ENCODE measurements at places on chromosomes 13 and 19.

DNA sequence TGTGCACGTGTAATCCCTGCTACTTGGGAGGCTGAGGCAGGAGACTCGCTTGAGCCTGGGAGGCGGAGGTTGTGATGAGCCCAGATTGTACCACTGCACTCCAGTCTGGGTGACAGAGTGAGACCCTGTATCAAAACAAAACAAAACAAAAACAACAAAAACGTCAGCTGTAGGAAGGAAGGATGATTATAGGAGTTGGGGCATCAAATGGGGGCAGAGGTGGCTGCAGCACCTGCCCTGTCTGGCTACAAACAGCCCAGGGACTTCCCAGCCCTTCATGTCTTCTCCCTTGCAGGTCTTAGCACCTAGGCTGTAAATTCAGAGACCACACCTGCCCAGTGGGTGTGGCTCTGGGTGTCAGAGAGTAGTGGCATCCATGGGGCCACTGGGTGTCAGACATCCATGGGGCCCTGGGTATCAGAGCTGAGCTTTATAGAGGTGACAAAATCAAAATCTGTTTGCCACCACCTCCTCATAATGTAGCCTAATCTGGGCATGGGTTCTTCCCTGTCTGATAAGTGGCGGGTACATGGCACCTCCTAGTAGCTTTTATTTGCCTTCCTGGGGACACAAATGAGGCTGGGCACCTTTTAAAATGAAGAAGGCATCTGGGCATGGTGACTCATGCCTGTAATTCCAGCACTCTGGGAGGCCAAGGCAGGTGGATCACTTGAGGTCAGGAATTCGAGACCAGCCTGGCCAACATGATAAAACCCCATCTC is 4.7 kb upstream of the B3GNT3 start:
- no peak for DNase-seq

- no peak for DNase-seq
Observed at GRCh38 chr13:24308068-24308445, 1.3 kb upstream of the C1QTNF9 start.

DNA sequence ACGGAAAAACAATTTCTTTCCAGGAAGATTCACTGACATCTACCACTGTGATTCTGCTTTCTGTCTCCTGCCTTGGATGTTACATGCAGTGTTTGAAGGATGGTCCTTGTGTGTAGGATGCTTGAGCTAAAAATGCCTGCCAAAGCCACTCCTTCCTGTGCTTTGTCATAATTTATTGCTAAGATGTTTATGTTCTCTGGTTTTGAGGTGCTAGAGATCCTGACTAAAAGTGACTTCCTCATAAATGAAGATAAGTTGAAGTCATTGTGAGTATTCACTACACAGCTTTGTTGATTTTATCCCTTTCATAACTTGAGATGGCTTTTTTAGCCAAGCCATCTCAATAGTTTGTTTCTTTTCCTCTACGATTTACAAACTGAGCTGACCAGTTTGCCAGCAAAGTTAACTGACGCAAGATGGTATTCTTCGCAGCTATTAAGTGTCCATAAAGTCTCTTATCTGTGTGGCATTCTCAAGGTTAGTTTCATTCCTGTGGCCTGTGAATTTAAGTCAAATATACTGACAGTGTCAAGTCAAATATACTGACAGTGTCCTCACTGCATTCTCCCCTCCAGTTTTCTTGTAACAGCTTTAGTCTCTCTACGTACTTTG is 15.7 kb upstream of the FBXL3 start:
- DNase-seq: no peak

- no peak for DNase-seq
Observed at GRCh38 chr19:49327878-49328544, 3.0 kb upstream of the SLC6A16 start.
